Right lobe of liver (tissue), 6 donors: ENCODE measurements at places on chromosomes 12 and 14. TPM values are rescaled to one million over a fixed set of nuclear protein-coding genes. Genes with fewer than 3 reads are reported as not detected.

GRCh38 chr12:19575337-19576243 lies 136.3 kb downstream of the AEBP2 start:
- no peak for DNase-seq
- no peaks in the 10 kb centered on the region for H3K4me1 ChIP-seq
- no peak overlapping the region for H3K27ac ChIP-seq
- no peak overlapping the region for H3K4me3 ChIP-seq

GRCh38 chr14:60133487-60133886 lies 31.7 kb downstream of the DHRS7 start:
- H3K27ac ChIP-seq = no peak overlapping the region
- DNase-seq = no peak
- H3K36me3 ChIP-seq = no peaks in the 10 kb centered on the region
- H3K4me1 ChIP-seq = no peaks in the 10 kb centered on the region
- H3K4me3 ChIP-seq = no peak overlapping the region

The CD4 gene
- total RNA-seq = 10.4 TPM

GRCh38 chr12:40228727-40229126 lies 3.9 kb downstream of the LRRK2 start:
- peaks cover 14% of the 10 kb centered on the region for H3K4me1 ChIP-seq
- H3K36me3 ChIP-seq = no peaks in the 10 kb centered on the region
- DNase-seq = no peak
- H3K27ac ChIP-seq = no peak overlapping the region

DNA sequence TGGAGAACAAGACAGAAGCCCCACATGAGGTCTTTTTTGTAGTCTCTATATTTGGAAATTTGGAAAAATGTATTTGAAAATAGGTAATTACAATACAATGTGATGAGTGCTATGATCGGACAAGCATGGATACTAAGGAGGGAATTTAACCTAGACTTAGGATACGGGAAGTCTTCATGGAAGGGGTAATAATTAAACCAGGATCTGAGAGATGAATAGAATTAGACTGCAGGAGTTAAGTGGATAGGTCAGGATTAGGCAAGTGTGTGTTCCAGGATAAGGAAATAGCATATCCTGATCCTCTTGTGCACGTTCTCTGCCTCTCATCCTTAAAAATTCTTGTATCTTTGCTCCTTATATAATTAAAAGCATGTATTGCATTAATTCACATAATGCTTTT lies 223.3 kb upstream of the PRICKLE1 start:
- no peaks in the 10 kb centered on the region for H3K27me3 ChIP-seq
- H3K36me3 ChIP-seq = no peaks in the 10 kb centered on the region
- H3K27ac ChIP-seq = no peak overlapping the region
- H3K4me3 ChIP-seq = no peak overlapping the region
- no peak for DNase-seq

DNA sequence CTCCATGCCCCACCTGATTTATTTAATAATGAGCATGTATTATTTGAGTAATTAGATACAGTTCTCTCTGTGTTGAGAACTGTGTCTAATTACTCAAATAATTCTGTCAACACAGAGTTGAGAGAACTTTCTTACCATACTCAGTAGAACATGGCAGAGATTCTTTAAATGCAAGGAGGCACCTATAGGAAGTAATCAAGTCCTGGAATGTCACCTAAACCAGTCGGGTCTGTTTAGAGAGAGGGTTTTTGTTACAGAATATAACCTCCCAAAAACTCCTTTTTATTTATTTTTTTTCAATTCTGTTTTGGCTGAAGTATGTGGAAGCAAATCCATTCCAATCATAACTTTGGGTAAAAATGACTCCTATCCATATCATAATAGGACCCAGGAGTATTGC lies 37.5 kb upstream of the CIT start:
- no peak overlapping the region for H3K27ac ChIP-seq
- no peaks in the 10 kb centered on the region for H3K27me3 ChIP-seq
- no peak overlapping the region for H3K4me3 ChIP-seq
- no peak for DNase-seq

DNA sequence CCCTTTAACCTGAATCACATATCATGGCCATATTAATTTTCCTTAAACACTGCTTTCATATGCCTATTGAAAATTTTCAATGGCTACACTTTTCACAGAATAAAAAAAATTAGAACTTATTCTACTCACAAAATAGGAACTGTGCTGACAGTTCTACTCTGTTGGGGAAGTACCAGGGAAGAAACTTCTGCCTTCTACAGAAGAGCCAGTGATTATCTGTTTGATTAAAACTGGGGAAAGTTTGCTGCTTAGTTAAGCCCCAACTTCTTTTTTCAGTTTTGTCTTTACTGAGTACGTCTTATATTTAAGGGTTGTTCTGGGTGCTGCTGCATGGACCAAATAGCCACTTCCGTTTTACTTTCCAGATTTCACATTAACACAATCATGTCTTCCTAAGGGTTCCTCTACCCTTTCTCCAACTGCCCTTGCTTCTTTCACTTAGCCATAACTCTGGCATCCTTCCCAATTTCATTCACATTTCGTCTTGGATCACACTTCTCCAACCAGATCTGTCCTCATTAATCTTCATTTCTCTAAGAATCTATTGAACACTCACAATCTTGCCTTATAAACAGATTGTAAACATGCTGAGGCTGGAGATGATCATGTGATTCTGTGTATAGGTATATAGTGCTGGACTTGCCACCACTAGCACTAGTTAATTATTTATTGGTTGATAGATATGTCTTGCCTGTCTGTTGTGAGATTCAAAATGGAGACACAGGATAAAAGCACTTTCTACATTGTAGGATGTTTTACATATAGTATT lies 1.9 kb upstream of the SEL1L start:
- peaks cover 45% of the 10 kb centered on the region for H3K4me1 ChIP-seq
- DNase-seq = no peak
- H3K27me3 ChIP-seq = no peaks in the 10 kb centered on the region
- H3K4me3 ChIP-seq = no peak overlapping the region

The NEMP1 gene
- 4.2 TPM for total RNA-seq

- H3K36me3 ChIP-seq = no peaks in the 10 kb centered on the region
- H3K27me3 ChIP-seq = no peaks in the 10 kb centered on the region
- DNase-seq = no peak
- H3K4me1 ChIP-seq = no peaks in the 10 kb centered on the region
These were observed 162.6 kb downstream of the PELI2 start for GRCh38 chr14:56280843-56281242.

DNA sequence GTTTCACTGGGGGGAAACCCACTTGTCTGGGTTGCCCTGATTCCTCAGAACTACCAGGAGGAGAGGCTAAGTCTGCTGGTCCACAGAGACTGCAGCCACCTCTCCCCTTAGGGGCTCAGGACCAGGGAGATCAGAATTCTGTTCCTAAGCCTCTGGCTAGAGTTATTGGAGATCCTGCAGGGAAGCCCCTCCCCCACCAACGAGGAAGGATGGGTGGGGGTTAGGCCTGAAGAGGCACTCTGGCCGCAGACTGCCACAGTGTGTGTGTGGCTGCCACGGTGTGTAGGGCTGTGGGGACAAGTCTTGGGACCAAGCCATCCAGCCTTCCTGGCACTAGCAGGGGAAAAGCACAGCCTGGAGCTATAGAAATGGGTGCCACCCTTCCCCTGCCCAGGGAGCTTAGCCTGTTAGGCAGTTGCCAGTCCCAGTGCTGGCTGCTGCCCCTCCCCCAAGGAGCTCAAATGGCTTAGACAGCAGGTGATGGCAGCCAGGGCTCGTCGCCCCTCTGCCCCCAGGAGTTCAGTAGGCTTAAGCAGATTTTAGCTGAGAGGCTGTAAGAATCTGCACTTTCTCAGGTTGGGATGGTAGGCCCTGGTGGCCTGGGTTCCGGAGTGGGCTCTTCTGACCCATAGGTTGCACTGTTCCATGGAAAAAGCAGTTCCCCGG lies 107.7 kb downstream of the ERGIC2 start:
- H3K4me1 ChIP-seq = no peaks in the 10 kb centered on the region
- no peak overlapping the region for H3K4me3 ChIP-seq
- no peaks in the 10 kb centered on the region for H3K27me3 ChIP-seq
- H3K27ac ChIP-seq = no peak overlapping the region

The ANKS1B gene
- 0.18 TPM for total RNA-seq

- H3K4me3 ChIP-seq = no peak overlapping the region
- peaks cover 23% of the 10 kb centered on the region for H3K4me1 ChIP-seq
These were observed 2.7 kb downstream of the SSH1 start for GRCh38 chr12:108854451-108855283.

GRCh38 chr12:57579677-57580465 lies 11.1 kb upstream of the PIP4K2C start:
- no peaks in the 10 kb centered on the region for H3K27me3 ChIP-seq
- no peak overlapping the region for H3K4me3 ChIP-seq
- H3K36me3 ChIP-seq = no peaks in the 10 kb centered on the region
- no peaks in the 10 kb centered on the region for H3K4me1 ChIP-seq

GRCh38 chr12:109729371-109729781 lies 15.8 kb downstream of the FAM222A start:
- no peaks in the 10 kb centered on the region for H3K27me3 ChIP-seq
- no peaks in the 10 kb centered on the region for H3K4me1 ChIP-seq
- no peaks in the 10 kb centered on the region for H3K36me3 ChIP-seq
- no peak overlapping the region for H3K27ac ChIP-seq
- H3K4me3 ChIP-seq = no peak overlapping the region

The ENDOU gene
- not detected for total RNA-seq

- DNase-seq = no peak
- H3K4me3 ChIP-seq = no peak overlapping the region
- no peaks in the 10 kb centered on the region for H3K36me3 ChIP-seq
- no peak overlapping the region for H3K27ac ChIP-seq
These were observed 17.4 kb downstream of the HECTD1 start for GRCh38 chr14:31190219-31190603.

- H3K4me3 ChIP-seq = no peak overlapping the region
- H3K27ac ChIP-seq = no peak overlapping the region
- no peaks in the 10 kb centered on the region for H3K4me1 ChIP-seq
- no peaks in the 10 kb centered on the region for H3K27me3 ChIP-seq
These were observed 23.4 kb downstream of the DUSP16 start for GRCh38 chr12:12539028-12539810.

The GOLGA5 gene
- total RNA-seq = 20.0 TPM

GRCh38 chr12:75670216-75670615 lies 158.8 kb upstream of the KRR1 start:
- H3K4me3 ChIP-seq = no peak overlapping the region
- H3K36me3 ChIP-seq = no peaks in the 10 kb centered on the region
- no peaks in the 10 kb centered on the region for H3K27me3 ChIP-seq
- H3K27ac ChIP-seq = no peak overlapping the region

DNA sequence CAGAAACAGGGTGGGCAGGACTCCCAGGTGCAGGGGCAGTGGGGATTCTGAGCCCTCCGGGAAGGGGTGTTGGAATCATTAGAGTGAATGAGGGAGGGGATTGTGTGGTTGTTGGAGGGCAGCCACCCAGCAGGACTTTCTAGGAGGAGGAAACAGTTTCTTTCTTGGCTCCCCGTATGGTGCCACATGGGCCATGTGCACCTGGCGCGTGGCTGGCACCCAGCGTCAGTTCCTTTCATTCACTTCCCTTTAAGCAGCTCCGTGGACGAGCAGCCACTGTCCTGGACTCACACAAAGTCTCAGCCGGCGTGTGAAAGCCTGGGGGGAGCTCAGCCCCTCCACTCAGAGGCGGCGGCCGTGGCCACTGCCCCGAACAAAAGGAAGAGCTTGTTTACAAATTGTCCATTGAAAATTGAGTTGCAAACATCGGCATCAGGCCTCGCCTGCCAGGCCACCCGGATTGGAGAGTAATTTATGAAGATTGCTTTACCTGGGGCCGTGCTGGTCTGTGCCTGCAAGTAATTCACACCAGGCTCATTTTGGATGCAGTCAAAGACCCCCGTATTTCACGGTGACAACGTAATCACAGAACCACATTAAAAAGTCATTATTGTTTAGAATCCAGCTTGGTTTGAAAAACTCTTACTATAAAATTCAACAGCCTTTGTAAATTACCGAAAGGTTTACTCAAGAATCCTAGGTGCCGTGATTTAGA lies 101.7 kb upstream of the C14orf180 start:
- H3K4me1 ChIP-seq = no peaks in the 10 kb centered on the region
- no peak for DNase-seq
- H3K27me3 ChIP-seq = no peaks in the 10 kb centered on the region
- H3K4me3 ChIP-seq = no peak overlapping the region
- no peak overlapping the region for H3K27ac ChIP-seq

GRCh38 chr14:59398841-59399240 lies 66.3 kb downstream of the GPR135 start:
- DNase-seq = no peak
- no peak overlapping the region for H3K27ac ChIP-seq
- no peak overlapping the region for H3K4me3 ChIP-seq
- H3K36me3 ChIP-seq = no peaks in the 10 kb centered on the region
- H3K4me1 ChIP-seq = no peaks in the 10 kb centered on the region
